ENCODE measurements at places on chromosomes 4 and X.

DNA sequence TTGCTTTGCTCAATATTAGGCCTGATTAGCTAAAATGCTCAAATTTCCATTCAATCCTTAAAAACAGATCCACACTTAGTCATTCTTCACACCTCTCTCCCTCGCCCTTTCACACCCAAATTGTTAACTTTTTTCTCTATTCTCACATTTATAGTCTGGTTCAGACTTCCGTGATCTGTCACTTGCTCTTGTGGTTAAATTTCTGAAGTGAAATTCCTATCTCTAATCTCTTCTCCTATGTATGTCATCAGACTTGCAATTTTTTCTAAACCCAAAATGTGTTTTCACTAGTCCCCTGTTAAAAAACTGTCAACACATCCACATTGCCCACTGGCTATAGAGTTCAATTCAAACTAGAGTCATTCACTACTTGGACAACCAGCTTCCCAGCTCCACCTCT is 63.2 kb downstream of the SNCA start:
- no peak for DNase-seq

DNA sequence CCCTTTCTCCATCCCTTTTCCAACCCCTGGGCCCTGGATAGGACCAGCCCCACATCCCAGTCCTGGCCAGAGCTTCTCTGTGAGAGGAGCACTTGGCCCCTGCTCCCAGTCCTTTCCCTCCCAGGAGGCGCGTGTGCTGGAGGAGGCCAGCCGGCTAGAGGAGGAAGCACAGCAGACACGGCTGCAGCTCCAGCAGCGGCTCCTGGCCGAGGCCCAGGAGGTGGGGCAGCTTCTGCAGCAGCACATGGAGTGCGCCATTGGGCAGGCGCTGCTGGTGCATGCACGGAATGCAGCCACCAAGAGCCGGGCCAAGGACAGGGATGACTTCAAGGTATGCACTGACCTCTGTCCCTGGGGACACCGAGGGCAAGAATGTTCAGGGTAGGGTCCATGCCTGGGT is 87.5 kb downstream of the EVC start:
- no peak for DNase-seq

GRCh38 chr4:184317234-184317918 is 99.7 kb upstream of the ENPP6 start:
- DNase-seq, result no peak

GRCh38 chrX:136477026-136477425 is 10.7 kb upstream of the BRS3 start:
- no peak for DNase-seq

DNA sequence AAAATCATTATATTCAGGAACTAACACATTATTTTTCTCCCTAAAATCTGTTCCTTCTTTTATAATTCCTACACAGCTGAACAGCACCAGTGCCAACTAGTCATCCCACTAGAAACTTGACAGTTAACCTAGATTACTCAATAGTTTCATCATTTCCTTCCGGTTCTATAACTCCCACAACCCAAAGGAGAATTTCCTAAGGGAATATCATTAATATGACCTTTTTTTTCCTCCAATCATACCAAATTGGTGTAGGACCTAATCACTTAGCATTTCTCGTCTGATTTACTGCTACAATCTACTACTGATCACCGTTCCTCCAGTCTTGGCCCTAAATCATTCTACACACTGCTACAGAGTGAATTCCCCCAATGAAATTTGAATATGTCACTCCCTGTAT is 45.9 kb downstream of the WDFY3 start:
- no peak for DNase-seq

DNA sequence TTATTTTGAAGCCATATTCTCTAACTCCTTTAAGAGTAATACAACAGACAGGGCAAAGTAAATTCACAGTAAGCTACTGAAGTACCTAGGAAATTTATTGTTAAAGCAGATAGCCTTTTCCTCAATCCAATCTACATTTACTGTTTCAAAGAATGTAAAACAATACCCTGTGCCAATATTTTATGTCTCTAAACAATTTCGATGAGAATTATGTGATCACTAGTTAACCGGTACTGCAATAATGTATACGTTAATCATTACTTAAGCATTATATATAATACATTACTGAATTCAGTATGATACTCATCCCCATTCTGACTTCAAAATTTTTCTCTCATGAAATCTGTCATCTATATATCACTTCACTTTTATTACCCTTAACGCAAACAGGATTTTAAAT is 28.5 kb downstream of the KLHL13 start:
- no peak for DNase-seq

DNA sequence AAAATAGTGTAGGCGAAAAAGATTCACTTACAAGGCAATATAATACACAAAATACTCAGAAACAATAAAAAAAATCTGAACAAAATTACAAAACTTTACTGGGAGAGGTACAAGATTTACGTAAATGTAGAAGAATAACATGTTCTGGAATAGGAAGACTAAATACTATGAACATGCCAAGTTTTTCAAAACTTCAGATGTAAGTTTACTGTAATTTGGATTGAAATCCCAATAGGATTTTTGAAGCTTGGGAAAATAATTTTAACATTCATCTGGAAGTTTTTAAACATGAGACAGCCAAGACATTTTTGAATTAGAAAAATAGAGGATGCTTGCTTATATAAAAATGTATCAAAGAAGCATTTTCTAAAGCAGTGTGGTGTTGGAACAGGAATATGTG is 30.5 kb upstream of the CT83 start:
- no peak for DNase-seq

GRCh38 chrX:38678183-38678582 is 116.8 kb downstream of the TSPAN7 start:
- DNase-seq, result no peak

DNA sequence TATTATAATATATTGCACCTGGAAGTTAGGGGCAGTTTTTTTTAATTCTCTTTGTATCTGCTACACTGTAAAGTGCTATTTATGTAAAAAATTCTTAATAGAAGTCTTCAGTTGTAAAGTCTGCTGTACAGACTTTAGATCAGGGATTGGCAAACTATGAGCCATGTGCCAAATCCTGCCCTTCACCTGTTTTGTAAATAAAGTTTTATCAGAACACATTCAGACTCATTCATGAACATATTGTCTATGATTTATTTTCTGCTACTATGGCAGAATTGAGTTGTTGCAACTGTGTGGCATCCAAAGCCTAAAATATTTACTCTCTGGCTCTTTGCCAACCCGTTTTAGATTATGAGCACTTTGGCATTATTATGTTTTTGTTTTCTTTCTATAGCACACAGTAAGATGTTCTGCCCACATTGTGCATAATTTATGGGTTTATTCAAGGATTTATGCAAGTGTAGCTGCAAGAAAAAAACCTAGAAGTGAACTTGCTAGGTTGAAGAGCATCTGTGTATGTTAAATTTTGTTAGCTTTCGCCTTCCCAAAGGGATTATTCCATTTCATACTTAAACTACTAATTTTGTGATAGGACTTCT is 56.9 kb downstream of the CLCN3 start:
- DNase-seq, result no peak

DNA sequence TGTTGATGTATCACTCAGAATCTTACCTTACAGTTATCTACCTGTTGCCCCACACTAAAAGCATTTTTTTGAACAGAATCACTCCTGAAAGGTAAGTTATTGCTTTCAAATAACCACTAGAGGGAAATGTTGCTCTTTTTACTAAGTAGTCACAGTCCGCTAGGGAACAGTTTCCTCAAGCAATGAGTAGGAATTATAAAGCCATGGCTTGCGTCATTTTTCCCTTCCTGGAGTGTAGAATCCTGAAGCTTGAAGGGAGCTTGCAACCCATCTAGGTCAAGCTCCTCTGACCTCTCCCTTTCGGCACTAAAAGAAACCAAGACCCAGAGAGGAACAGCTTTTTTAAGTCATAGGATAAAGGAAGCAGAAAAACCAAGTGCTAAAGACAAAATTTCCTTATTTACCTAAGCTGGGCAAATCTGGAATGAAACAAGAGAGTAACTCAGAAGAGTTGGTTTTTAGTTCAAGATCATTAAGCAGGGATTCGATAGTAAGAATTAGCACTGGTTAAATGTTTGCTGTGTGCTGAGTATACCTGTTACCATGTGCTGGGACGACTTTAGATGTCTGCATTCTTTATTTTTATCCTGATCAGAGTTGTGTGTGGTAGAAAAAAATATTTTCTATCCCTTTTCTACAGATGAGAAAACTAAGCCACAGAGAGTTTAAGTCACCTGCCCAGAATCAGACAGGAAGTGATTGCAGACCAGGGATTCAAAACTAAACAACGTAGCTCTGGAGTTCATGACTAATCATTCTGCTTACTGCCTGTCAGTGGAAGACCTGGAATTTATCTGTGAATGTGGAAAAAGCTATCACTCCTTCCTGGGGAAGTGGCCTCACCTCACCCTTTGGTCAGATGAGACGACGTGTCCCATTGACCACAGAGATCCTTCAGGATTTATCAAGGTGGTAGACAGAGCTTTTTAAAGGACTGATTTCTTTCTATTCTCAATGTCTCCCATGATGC is 631.5 kb downstream of the RAB28 start:
- DNase-seq, result no peak

DNA sequence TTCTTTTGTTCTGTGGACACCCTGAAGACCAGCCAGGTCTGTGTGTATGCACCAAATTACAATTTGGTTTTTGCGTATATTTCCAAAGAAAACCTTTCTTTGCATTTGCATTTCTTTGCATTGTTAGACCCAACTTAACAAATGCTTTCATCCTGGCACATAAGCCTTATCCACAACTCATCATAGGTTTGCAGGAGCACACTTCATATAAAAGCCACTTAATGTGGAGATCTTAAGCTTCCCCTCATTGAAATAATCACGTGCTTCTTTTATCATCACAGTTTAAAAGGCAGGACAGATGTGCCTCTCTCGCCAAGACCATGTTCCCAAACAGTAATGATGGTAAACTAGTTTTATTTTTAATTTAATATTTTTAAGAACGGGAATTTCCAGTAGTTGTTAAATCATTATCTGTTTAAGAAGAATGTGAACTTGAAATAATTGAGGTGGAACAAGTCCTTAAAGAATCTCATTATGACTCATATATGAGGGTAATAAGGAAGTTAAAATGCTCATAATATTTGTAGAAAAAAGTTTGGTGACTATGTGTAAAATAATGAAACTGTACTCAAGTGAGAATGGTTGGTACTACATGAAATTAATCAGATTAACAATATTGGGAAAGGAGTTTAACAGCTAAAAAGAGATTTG is 65.5 kb downstream of the GLRA3 start:
- DNase-seq, result no peak

- no peak for DNase-seq
Measured at GRCh38 chrX:39204353-39204752, 403.1 kb downstream of the MID1IP1 start.

- no peak for DNase-seq
Measured at GRCh38 chr4:109052821-109053220, 249.6 kb downstream of the COL25A1 start.

GRCh38 chrX:48573690-48574269 is 504 bp upstream of the RBM3 start:
- no peak for DNase-seq

DNA sequence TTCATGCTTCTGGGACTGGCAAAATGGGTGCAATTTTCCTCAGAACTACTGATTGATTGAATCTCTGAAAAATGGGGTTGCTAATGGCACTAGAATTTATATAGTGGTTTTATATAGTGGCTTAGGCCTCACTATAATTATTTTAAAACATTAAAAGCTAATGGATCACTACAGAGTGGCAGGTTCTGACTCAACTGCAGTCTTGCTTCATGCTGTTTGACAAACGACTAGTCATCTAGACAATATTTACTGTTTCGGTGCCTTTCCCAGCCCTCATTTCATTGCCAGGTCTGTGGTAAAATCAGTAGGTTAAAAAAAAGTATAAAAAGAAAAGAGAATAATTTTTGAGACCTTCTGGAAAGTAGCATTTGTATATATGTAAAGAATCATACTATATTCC is 352.8 kb upstream of the ATOH1 start:
- no peak for DNase-seq

GRCh38 chr4:98387345-98388026 is 126.3 kb downstream of the RAP1GDS1 start:
- DNase-seq, result no peak

DNA sequence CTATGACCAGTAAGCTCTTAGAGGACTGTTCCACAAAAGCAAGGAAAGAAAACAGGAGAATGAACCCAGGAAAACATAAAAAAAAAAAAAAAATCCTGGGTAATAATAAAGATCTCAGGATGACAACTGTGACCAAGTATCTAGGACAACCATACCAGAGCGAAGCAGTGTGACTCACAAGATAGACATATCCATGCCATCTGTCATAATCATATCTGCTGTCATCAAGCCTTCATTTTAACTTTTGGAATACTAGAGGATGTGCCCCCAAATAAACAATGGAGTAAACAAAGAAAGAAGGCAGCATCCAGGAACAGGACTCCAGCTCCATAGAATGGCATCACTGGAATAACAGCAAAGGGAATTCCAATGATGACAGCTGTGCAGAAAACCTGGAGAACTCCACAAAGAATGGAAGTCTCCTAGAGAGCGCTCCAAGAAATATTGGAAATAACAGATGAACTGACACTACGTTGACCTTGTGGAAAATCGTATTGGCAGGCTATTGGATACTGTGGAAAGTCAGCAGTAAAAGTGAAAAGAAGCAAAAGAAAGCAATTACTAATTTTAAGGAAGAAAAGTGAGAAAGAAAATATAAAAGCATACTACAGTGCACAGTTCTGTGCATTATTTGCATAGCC is 35.3 kb downstream of the HPGDS start:
- no peak for DNase-seq

DNA sequence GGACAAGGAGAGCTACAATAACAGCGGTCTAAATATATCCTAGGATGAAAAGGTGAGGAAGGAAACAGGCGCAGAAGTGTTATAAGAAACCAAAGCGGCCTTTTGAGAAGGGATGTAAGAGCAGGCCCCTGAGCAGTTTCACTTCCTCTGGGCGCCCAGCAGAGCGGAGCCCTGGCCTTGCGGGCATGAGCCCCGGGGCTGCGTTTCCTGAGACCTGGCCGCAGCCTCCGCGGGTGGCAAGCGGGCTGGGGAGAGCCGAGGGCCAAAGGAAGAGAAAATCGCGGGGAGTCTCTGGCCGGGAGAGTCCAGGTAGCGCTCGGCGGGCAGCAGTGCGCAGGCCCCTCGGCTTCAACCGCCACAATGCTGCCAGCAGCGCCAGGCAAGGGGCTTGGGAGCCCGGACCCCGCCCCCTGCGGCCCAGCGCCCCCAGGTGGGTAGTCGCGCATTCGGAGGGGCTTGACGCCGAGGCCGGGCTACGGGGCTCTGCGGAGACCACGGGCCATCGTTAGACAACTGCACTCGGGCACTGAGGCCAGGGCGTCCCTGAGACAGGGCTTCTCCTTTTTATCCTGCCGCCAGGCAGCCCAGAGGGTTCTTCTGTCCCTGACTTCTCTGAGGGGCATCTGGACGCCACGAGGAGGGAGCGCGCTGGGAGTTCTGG is at the start of gene BANK1:
Gene BANK1, plus strand, starts transcription at position 210 of the 661 bp plus-strand sequence. Its CDS starts 151 bp downstream, at position 361.
- peak; percentile 20 for DNase-seq

DNA sequence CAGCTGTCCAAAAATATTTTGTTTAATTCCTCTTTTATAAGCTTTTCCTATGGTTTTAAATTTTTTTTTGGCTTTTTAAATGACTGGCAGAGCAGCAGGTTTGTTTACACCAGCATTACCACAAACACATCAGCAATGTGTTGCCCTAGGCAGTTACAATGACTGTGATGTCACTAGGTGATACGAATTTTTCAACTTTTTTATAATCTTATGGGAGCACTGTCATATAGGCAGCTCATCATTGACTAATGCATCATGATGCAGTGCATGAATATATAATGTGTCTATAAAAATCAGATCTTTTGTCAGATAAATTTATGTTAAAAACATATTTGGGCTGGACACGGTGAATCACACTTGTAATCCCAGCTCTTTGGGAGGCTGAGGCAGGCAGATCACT is 231.6 kb upstream of the SLIT2 start:
- no peak for DNase-seq

- peak; percentile 58 for DNase-seq
Measured at GRCh38 chrX:11757719-11758399, at the start of gene MSL3. TSS of gene MSL3 (plus strand) at chrX:11758237. CDS start at chrX:11758264, 27 bp downstream.

Measured in stimulated activated CD4-positive, alpha-beta T cell treated with anti-CD3 and anti-CD28 coated beads, Interleukin-2, amount 100 ng/mL, for 24 hours (primary cell).